ENCODE measurements at places on chromosomes 12 and 14.
A peak's percentile ranks its signal among the peaks of the same experiment; 100 is the strongest.

DNA sequence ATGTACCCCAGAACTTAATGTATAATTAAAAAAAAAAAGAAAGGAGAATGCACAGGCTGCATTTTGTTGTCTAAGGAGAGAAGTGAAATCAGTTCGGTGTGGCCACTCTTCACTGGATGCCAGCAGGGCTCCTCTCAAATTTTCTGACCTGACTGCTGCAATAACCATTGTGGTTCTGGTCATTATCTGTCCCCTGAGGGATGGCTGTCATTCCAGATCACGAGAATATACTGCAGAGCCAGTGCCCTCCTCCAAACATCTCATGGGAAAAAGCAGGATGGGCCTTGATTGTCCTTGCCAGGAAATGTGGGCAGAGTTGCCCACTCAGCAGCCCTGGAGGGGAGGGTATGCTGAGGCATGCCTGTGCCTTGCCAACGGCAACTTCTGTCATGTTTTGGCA lies 139.1 kb downstream of the SLC8A3 start:
- no peak for DNase-seq

DNA sequence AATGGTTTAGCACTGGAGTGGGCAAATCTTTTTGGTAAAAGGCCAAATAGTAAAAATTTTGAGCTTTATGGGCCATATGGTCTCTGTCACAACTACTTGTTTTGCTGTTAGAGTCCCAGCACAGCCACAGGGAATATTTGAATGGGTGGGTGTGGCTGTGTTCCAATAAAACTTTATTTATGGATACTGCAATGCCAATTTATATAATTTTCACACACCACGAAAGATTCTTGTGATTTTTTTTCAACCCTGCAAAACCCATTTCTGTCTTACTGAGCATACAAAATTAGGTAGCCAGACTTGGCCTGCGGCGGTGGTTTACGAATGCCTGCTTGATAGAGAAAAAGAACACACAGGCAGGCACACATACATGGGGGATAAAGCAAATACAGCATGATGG lies 28.3 kb downstream of the TMEM120B start:
- no peak for DNase-seq

DNA sequence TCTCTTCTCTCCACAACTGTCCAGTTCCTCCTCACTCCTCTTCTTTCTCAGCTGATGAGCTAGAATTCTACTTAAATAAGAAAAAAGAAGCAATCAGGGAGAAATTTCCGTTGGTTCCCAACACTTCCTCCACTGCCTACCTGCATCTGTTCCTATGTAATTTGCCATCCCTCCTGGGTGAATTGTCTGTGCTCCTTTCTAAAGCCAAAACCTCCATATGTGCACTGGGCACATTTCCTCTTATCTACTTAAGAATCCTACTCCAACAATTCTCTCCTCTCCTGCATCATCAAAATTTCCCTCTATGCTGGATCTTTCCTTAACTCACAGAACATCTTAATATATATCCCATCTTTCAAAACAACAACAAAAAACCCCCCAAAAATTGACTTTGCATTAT lies 35.2 kb downstream of the GPR65 start:
- no peak for DNase-seq

DNA sequence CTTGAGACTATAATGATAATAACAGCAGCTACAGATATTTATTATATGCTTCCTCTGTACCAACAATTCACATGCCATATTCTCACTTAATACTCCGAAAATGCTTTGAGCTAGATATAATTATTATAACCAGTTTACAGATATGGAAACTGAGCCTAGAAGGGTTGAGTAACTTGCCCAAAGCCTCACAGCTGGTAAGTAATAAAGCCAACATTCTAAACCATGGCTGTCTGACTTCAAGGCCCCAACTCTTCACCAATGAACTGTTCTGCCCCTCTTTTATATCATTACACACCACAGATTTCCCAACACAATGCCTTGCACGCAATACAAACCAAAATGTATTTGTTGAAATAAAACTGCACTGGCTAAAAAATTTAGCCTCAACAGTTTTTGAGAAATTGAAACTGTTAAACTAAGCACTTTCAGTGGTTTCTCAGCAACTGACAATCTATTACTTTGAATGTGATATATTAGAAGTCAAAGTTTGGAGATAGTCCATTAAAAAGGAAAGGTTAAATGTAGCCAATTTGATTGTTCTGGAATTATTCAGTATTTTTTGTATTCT lies 222.5 kb upstream of the ARHGAP5 start:
- DNase-seq = no peak

GRCh38 chr12:106710143-106710893 lies 64.2 kb upstream of the RIC8B start:
- no peak for DNase-seq

DNA sequence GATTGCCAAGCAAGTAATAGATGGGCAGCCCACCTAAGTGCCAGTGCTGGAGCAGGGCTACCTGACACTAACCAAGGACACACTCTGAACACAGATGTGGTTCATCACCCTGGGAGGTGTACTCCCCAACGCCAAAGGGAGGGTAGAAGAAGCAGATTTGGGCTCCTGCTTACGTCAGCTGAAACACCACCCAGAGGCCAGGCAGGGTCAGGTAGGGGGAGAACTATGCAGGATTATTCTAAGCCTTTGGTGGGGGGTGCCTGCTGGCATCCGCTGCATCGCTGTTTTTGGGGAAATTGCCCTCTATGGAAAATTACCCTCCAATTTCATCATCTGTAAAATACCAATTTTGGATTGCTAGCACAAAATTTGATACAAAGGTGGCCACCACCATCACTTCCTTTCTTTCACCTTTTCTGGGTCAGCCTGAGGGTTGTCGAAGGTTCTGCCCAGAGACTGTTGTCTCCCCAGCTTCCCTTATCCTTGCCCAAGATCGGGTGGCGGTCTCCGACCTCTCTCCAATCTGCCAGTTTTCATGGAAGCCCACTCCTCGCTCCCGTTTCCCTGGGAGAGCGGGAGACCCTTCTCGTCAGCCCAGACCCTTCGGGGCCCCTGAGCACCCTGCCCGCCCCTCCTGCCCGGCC lies 535 bp downstream of the BIN2 start:
- DNase-seq = peak; percentile 54

DNA sequence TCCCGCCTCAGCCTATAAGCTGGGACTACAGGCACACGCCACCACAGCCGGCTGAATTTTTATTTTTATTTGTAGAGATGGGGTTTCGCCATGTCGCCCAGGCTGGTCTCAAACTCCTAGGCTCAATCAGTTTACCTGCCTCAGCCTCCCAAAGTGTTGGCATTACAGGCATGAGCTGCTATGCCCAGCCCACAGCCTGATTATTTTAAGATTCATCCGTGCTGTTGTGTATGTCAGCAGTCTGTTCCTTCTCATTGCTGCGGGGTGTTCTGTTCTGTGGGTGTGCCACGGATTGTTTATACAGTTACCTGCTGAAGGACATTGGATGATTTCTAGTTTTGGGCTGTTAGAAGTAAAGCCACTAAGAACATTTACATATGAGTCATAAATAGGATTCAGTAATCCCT lies 9.6 kb upstream of the EP400 start:
- no peak for DNase-seq

DNA sequence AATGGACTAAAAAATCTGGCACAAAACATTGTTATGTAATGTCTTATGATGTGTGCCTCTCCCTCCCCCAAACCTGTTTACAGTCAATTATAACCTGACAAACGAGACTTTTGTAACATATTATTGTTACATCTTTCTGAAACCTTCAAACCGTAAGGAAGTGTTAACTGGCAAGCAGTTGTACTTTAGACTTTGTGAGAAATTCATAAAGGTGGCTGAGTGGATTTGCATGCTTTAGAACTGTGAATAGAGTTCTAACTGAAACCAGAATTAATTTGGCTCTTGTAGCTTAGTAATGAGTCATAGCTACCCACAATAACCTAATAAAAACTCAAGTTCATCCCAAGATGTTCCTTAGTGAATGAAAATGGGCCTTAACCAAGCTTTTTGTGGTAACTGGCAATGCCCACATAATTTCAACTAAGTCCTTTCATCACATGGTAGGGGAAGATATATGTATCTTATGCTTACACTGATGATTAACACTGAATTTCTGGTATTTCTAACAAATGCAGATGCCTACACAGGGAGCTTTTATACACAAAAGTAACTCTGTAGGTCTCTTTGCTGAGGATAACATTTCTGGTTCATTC lies 29.7 kb downstream of the RAD9B start:
- DNase-seq = no peak

- DNase-seq = no peak
These were observed 204 bp upstream of the PRPH start for GRCh38 chr12:49294804-49295081.

DNA sequence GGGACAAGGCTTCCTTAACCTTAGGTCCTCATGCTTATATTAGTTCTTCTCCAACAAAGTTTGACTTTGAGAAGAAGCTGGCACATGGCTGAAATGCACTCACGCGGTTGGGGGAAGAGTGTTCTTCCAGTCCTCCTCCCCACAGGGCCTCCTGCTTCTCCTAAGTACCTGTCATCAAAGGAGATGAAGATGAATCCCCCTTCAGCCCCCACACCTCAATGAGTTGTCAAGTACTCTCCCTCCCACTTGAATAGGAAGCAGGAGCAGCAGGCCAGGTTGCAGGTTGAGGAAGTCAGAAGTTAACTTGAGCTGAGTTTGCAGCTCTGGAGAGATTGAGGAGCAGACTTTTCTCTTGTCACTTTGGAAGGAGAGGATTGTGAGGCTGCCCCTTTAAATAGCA lies 2.9 kb upstream of the PDE1B start:
- DNase-seq = no peak

GRCh38 chr14:91094772-91095171 lies 19.1 kb upstream of the DGLUCY start:
- DNase-seq = no peak

DNA sequence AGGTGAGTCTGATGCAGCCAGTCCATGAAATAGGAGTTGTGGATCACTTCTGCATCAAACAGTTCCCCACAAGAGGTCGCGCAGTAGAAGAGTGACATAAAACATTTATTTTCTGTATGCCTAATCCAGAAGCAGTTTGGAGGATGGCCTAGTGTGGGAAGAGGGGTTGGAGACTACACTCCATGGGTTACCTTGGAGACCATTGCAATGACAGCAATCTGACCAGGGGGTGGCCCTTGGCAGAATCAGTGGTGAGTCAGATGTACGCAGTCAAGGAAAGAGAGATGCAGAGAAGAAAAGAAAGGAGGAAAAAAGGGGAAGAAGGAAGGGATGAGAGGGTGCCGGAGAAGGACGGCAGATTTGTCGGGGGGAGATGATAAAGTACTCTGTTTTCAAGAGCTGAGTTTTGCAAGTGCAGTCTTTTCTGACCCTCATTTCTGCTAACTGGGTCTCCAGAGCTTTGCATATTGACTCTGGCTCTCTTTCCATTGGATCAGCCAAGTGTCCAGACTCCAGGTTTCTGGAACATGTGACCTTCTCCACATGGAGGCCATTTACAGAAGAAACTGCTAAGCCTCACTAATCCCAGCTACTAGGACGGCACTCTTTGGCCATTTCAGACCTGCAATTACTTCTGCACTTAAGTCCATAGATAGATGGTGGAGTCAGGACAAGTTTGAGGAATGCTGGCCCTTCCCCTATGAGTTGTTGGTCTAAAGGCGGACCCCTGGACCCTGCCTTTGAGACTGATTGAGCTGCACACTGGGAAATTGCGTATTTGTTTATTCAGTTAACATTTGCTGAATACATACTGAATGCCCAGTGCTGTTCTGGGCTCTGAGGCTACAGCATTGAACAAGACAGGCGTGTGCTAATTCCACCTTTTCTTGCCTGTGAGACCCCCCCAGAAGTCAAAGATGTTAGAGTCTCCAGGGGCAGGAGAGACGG lies 424.2 kb downstream of the BCL11B start:
- DNase-seq = no peak

DNA sequence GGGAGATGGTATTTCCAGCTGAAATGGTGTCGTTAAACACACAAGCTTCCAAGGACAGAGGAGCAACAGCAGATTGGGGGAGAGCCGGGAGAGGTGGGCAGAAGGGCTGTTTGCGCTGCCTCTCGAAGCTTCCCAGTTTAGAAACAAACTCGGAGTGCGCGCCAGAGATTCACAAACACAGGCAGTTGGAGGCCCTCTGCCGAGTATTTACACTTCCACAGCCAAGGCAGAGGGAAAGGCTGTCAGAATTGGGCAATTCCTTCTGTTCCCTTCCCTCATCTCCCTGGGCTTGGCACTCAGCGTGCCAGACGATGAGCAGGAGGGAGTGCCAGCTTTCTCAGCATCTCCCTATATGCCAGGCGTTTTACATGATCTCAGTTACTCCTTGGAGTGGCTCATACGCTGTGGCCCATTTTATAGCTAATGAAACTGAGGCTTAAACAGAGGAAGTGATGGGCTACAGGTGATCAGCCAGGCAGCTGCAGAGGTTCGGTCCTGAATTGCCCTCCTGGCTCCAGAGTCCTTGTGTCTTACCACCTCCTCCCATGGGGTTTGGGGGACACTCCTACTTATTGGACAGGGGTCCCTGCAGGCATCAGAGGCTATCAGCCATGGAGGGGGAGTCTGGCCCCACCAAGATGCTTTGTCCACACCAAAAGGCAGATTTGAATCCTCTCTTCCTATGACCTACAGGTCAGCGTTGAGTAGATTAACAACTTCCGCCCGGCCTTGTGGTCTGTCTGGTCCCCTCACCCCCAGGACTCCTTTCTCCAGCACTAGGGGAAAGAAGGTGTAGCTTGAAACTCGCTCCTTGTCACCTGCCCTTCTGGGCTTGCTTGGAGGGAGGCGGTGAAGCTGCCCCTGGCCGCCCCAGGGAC lies 3.1 kb downstream of the FAM222A start:
- no peak for DNase-seq

DNA sequence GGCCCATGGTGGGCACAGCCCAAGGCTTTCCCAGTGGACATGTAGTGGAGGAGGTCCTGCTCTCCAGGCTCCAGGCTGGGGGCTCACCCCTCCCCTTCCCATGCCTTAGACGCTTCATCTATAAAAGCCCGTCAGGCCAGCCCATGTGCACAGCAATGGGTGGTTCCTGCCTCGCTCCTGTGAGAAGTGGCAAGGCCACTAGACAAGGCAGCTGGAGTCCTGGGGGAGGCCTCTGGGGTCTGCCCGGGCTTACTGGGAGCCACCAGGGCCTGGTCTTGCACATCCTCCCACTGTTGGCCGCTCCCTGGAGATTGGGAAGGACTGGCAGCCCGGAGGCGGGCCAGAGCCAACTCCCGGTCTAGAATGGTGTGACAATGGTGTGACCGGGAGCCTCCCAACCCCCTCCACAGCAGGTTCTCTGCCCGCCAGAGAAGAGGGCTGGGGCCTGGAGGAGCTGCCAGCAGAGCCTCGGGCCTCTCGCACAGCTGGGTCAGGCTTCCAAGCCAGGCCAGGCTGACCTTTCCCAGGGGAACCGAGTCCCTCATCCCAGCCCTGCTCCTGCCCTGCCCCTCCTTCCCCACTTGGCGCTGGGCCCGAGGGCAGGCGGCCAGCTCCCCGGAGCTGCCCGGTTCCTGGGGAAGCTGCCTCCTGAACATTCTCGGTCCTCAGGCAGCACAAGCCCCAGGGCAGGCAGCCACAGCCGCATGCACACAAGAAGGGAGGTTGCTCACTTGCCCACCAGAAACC lies 97.9 kb downstream of the RFLNA start:
- no peak for DNase-seq

GRCh38 chr12:108173160-108173559 lies 44.1 kb downstream of the WSCD2 start:
- DNase-seq = no peak
